ENCODE measurements at places on chromosomes 16 and 17.

GRCh38 chr17:15309793-15310192, 31.6 kb downstream of the TEKT3 start:
- DNase-seq = no peak

DNA sequence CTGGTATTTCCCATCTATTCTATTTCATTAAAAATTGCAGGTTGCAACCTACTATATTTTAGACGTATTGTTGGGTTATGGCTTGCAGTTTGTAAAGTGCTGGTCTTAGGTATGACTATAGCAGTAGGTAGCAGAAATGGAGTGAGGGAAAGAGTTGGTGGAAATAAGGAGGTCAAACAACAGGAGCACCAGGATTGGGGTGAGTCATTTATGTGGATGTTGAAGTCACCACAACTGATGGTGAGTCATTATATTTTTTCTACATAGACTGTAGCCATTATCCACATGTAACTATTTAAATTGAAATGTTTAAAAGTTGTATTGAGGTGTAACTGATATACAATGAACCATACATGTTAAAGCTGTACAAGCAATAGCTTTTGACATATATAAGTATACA, 25.0 kb upstream of the HS3ST3A1 start:
- DNase-seq = no peak

GRCh38 chr17:67500677-67501300, 123.7 kb downstream of the PITPNC1 start:
- DNase-seq = no peak

- no peak for DNase-seq
Observed at GRCh38 chr17:4896332-4897197, 2.8 kb upstream of the C17orf107 start.

DNA sequence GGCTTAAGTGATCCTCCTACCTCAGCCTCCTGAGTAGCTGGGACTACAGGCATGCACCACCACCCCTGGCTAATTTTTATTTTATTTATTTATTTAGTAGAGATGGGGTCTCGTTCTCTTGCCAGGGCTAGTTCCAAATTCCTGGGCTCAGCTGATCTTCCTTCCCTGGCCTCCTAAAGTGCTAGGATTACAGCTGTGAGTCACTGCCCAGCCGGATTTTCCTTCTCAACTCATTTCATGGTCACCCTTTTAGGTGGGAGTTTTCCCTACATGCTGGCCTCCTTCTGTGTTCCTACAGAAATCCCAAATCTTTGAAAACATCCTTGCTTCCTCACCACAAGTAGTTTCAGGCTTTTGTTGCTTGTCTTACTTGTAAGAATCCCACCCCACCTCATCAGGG, 102.1 kb upstream of the SIAH1 start:
- no peak for DNase-seq

- no peak for DNase-seq
Observed at GRCh38 chr17:41010441-41010840, 1.5 kb upstream of the KRTAP3-1 start.

DNA sequence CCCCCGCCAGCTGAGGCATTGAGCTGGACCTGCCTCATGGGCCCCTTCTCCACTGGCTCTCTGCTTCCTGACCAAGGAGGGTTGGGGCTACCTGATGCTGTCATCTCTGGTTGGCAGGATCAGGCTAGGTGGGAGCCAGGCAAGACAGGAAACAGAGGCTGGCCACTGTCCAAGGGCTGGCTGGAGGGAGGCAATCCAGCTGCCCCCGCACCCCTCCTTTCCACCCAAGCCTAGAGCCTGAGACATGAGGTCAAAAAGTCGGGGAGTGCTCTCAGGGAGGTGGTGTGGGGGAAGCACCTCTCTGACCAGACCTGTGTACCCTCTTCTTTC, 14.5 kb downstream of the NGFR start:
- no peak for DNase-seq

GRCh38 chr17:4199818-4200402, 56.9 kb downstream of the CYB5D2 start:
- no peak for DNase-seq

GRCh38 chr16:25896411-25896810, 204.7 kb downstream of the HS3ST4 start:
- DNase-seq = no peak

- DNase-seq = peak; percentile 36
Observed at GRCh38 chr16:1197237-1197866, 27.7 kb downstream of the TPSG1 start.

- peak; percentile 7 for DNase-seq
Observed at GRCh38 chr17:29084541-29085146, 41.7 kb downstream of the PIPOX start.

GRCh38 chr16:30677931-30678585, 19.8 kb downstream of the FBRS start:
- DNase-seq = no peak

DNA sequence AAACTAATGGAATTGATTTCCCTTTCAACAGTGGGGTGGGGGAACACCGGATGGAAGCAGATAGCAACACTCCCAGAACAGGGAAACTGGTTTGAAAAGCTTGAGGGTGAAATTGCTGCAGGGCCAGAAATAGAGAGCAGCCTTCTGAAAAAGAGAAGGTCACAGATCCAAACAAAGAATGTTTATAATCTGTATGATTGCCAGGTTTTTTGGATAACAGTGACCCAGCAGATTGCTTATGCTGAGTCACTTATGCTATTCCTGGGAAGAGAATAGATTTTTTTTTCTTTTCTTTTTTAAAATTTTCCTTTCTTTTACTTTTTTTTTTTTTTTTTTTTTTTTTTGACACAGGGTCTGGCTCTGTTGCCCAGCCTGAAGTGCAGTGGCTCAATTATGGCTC, 641.3 kb downstream of the KCNJ2 start:
- DNase-seq = no peak

GRCh38 chr16:80231888-80232287, 308.9 kb upstream of the DYNLRB2 start:
- DNase-seq = no peak

GRCh38 chr16:68365167-68365817, 54.5 kb downstream of the PRMT7 start:
- no peak for DNase-seq

DNA sequence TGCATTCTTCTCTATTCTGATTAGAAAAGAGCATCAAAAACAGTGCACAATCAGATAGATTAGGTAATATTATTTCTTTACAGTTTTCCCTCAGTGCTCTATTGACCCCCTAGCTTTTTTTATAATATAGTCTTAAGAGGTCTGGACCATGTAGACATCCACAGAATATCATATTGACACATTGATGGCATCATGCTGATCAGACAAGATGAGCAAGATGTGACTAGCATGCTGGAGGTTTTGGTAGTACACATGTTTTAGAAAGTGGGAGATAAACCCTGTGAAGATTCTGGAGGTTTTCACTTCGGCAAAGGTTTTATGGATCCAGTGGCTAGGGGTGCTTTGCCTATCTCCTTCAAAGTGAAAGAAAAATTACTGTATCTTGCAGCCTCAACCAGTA, 2.8 kb upstream of the ABCA8 start:
- DNase-seq = no peak

DNA sequence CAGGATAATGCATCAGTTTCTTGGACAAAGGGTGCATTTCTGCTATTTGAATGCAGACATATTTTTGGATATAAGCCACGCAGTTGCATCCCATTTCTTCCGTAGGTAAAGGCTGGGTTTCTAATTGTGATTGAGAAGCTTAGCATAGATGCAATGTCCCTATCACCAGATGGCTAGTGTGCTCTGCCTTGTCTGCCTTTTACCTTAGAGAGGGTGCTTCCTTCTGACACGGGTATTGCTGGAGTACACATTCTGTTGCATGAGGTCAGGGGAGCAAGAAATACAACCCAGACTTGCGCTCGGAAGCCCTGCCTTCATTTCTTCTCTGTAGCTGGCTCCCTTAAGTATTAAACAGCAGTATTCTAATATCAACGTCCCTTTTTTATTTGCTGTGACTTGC, 337.4 kb downstream of the WWOX start:
- DNase-seq = no peak

DNA sequence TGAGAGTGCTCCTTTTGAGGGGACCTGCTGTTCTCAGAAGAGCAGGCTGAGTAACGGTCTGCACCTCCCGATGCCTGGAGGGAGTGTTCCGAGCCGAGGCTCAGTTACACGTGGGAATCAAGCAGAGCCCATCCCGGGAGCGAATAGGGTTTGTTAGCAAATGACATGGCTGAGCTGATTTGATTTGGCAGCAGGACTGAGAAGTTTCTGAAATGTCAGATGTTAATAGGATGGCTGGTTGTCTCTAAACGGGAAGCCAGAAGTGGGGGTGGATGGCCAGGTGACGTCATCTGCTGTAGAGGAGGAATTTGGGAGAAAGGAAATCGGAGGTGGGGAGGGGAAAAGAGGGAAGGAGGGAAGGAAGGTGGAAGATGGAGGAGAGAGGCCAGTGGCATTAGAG, 128.0 kb downstream of the RAP1GAP2 start:
- no peak for DNase-seq

GRCh38 chr16:22296225-22297113, 740 bp upstream of the POLR3E start:
- DNase-seq = no peak

GRCh38 chr16:50195756-50196155, 42.6 kb downstream of the TENT4B start:
- no peak for DNase-seq

GRCh38 chr16:4780235-4780634, 7.9 kb downstream of the SEPTIN12 start:
- no peak for DNase-seq

- no peak for DNase-seq
Observed at GRCh38 chr16:30065943-30066760, 592 bp downstream of the ALDOA start.

DNA sequence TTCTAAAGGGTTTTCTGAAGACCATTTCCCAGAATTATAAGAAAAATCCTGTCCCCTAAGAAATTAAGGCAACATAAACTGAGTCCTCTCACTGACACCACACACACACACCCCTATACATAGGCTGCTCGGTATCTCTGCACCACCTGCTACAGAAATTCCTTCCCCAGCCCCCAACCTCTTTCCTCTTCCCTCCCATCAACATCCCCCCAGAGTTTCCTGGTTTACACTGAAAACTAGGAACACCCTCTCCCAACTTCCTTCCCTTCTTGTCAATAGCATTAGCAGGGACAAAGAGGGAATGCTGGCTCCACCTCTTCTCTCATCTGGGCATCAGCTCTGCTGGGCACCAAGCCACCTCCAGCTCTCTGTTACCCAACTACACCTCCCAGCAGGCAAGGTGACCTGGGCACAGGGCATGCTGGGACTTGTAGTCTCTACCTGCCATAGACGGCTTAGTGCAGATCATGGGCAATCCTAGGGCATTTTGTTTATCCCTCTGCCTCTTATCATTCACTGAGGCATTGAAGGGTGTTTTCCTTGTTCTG, 15.7 kb downstream of the CAVIN1 start:
- DNase-seq = peak; percentile 64

- DNase-seq = no peak
Observed at GRCh38 chr16:53291757-53292392, 142.4 kb upstream of the RBL2 start.

DNA sequence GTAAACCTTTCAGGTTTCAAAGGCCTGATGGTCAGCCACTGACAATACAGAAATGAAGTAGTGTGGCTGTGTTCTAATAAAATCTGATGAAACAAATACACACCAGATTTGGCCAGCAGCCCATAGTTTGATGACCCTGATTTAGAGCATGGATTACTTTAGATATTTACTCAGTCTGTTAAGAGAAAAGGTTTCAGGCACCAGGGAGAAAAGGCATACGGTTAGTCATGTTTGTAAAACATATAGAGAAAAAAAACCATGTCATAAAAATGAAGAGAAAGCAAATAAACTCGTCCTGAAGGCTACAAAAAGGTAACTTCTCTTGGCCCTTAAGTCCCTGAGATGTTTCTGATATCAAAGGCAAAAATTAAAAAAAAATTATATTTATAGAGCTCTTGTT, 112.1 kb downstream of the ADAMTS18 start:
- DNase-seq = no peak

DNA sequence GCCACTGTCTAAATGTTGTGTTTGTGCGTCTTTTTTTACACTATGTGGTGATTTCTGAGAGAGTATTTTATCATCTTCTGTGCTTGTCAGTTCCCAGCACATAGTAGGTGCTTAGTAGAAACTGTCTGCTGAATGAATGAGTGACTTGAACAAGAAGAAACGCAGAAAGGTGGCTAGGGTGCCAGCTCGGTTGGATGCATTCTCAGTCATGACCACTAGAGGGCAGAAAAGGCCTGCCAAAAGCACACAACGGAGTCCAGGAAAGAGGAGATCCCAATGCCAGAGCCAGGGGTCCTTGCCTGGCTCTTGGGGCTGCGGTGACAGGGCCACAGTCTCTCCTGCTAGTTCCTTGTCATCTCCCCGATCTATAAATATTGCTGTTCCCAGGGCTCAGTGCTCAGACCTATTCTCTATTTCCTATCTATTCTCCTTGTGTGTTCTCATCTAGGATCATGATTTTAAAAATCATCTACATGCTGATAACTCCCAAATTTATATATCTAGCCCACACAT, 57.3 kb upstream of the CCL1 start:
- DNase-seq = no peak

- DNase-seq = no peak
Observed at GRCh38 chr16:81310045-81310644, 4.6 kb upstream of the GAN start.

DNA sequence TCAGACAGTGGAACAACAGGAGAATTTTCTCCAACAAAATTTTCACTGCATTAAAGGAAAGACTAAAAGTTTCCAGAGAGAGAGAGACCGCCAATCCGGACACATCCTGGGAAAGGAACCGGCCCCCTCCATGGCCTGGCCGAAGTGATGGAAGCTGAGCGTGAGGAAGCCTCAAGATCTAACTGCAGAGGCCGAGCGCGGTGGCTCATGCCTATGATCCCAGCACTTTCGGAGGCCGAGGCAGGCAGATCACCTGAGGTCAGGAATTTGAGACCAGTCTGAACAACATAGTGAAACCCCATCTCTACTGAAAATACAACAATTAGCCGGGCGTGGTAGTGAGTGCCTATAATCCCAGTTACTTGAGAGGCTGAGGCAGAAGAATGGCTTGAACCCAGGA, 3.9 kb downstream of the CTRB2 start:
- no peak for DNase-seq

- no peak for DNase-seq
Observed at GRCh38 chr17:56824503-56824902, 9.2 kb downstream of the C17orf67 start.

GRCh38 chr16:84675884-84676283, 23.9 kb upstream of the USP10 start:
- DNase-seq = no peak

GRCh38 chr17:37848690-37849616, 75.3 kb upstream of the TBC1D3K start:
- peak; percentile 19 for DNase-seq

- no peak for DNase-seq
Observed at GRCh38 chr16:12837291-12837690, 33.6 kb upstream of the CPPED1 start.

DNA sequence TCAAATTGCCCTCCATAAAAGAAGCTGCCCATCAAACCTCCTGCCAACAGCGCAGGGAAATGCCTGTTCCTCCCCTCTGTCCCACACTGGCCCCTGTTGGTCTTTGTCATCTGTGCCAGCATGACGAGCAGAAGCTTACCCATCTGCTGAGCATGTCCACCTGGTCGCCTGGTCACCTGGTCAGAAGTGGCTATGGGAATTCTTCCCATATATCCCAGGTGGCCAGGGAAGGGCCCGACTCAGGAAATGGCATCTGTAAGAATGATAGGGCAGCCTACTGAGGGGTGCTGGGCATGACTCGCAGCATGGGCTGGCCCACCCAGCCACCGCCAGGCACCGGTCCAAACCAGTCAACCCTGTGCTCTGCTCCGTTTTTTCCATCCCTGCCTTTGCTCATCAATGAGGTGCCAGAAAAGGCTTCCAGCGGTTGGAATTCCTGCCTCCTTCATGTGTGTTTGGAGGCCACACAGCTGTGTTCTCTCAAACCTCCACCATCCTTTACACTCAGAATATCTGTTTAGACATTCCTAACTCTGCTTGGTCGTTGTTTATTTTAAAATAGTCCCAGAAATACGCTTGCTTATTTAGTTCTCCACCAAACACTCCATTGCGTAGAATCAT, 145.2 kb downstream of the CLEC16A start:
- DNase-seq = no peak
